ENCODE measurements at places on chromosomes 16 and 17.

- DNase-seq = no peak
Measured at GRCh38 chr16:67736858-67737257, 17.7 kb upstream of the GFOD2 start.

DNA sequence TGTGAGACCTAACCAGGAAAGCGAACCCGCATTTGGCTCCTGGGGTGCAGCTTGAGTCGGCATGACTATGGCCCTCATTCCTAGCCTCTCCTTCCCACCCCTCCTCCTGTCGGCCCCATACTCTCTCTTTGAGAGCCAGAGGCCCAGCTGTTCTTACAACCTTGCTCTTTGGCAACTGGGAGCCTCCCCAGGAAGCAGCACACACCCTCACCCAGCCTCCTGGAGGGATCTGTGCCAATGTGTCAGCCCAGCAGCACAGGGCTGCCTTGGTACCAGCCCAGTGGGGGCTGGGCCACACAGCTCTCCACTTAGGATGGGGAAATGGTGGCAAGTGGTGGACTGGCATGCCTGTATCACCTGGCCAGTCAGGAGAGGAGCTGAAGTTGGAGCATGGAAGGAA is 70.3 kb upstream of the LGALS9 start:
- DNase-seq = no peak

DNA sequence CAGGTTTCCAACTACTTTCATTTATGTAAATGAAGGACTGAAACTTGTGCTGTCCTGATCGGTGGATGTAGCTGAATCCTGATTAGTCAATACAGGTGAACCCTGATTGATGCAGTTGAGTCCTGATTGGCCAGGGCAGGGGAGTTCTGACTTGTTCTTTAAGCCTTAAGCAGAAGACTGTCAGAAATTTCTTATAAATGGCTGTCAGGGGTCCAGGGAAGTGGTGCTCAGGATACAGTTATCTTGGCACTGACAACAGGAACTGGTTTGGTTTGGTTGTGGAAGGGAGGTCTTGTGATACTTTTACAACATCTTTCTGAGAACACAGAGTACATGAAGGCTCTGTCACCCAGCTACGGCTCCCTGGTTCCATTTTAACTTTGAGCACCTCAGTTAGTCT is 132.1 kb downstream of the KCNJ12 start:
- DNase-seq = no peak

- no peak for DNase-seq
Measured at GRCh38 chr16:88466175-88466862, 13.2 kb downstream of the ZFPM1 start.

- no peak for DNase-seq
Measured at GRCh38 chr17:31672161-31672819, 186.8 kb downstream of the COPRS start.

- no peak for DNase-seq
Measured at GRCh38 chr17:38469875-38470274, 41.6 kb downstream of the ARHGAP23 start.

DNA sequence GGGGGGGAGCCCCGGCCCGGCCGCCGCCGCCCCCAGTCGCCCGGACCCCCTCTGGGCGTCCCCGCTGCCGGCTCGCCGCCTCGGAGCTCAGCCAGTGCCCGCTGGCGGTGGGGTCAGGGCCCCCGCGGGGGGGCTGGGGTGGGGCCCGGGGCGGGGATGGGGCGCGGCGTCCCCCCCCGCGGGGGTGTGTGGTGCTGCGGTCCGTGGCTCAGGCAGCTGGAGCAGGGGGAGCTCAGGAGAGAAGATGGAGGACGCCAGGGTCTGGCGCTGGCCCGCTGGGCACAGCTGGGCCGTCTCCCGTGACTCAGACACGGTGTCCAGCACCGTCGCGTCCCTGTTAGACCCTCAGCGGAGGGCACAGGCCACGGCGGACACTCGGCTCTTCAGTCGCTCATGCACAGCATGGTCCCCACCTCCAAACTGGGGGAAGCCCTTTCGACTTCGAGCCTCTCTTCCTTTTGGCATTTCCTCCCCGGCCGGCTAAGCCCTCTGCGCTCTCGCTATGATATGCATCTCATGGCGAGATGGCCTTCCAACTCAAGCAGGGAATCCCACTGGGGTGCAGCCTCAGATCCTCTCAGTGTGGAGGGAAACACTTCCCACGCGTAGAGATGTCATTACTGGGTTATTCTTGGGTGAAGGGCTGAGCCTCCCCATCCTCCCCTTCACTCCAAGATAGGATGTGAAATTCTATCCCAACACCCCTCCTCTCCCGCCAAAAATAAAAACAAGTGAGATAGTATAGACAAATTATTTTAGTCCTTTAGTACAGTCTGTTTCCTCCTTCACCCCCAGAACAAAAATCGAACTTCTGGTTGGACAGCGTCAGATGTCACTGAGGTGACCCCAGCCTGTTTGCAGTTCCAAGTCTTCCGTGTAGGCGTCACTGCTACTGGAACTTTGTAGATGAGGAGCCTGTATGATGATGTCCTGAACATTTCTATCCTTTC is 522 bp upstream of the VEZF1 start:
- peak; percentile 79 for DNase-seq
